ENCODE measurements at places on chromosomes 4 and X.

DNA sequence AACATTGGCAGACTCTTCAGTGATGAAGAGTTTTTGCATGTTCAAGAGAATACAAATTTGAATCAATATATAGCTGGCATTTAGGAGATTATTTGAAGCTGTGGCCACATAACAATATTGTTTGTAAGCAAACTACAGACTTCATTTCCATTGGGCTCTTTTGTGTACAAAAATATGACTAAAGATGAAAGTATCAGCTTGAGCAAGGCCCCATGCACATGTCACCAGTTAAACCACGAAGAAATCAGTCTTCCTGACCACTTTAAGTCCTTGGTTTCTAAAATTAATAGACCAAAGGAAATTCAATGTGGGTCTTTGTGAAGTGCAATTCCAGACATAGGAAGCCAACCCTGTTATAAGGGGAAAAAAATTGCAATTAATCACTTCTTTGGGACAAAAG is 1664.6 kb upstream of the ADGRL3 start:
- no peak for DNase-seq

- no peak for DNase-seq
Measured at GRCh38 chrX:49161632-49162031, 926 bp upstream of the MAGIX start.

- no peak for DNase-seq
Measured at GRCh38 chrX:117996918-117997480, 119.6 kb downstream of the KLHL13 start.

DNA sequence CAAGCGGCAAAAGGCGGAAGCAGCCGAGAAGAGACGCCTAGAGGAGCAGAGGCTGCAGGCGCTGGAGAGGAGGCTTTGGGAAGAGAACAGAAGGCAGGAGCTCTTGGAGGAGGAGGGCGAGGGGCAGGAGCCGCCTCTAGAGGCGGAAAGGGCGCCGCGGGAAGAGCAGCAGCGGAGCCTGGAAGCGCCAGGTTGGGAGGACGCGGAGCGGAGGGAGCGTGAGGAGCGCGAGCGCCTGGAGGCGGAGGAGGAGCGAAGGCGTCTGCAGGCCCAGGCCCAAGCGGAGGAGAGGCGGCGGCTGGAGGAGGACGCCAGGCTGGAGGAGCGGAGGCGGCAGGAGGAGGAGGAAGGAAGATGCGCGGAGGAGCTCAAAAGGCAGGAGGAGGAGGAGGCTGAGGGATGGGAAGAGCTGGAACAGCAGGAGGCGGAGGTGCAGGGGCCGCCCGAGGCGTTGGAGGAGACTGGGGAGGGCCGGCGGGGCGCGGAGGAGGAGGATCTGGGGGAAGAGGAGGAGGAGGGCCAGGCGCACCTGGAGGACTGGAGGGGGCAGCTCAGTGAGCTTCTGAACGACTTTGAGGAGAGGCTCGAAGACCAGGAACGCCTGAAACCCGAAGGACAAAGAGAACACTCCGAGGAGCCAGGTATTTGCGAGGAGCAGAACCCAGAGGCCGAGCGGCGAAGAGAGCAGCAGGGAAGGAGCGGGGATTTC is 72.9 kb downstream of the AASDH start:
- DNase-seq = no peak

DNA sequence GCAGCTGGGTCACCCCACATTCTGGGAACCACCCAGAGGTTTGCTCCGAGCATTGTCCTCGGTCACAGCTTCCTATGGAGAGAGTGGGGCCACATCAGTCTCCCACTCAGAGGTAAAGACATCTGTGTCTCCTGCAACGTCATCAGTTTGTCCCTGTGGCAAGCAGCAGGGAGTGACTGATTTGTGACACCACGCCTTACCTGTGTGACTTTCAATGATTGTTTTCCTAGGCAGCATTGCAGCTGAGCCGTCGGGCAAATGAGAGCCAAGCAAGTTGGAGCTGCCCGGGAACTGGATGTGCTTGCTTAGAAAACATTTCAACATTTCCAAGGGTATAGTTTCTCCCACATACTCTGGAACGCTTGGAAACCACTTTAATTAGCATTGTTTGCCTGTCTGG is 29.7 kb upstream of the HELT start:
- no peak for DNase-seq

DNA sequence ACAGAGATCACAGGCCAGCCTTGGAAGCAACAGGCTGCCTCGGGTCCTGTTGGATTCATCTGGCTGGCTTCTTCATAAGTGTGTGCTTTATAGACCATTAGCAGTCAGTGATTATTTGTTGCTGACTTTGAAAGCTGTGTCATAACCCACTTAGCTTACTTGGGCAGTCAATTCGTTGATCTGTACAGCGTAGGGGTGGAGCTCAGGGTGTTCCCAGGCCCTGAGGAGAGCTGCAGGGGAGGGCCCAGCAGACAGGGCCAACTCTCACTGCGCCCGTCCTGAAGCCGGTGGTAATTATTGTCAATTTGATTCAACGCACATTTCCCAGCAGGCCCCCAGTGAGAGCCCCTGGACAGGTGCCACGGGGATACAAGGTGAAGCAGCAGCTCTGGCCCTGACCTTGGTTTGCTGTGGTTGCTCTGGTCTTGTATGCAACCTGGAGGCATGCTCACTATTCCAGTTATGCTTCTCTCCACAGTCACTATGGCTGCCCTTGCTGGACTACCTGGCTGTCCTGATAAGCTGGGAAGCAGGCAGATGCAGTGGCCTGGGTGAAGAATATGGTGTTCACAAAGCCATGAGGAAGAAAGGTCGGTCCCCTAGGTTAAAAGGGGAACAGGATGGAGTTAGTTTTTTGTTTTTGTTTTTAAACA is 40.1 kb upstream of the HMGB3 start:
- no peak for DNase-seq

- DNase-seq = no peak
Measured at GRCh38 chr4:112513971-112514646, 1.9 kb downstream of the NEUROG2 start.

- no peak for DNase-seq
Measured at GRCh38 chr4:178595500-178596138, 1153.4 kb upstream of the AGA start.

GRCh38 chr4:6781561-6781960 is 966 bp upstream of the KIAA0232 start:
- no peak for DNase-seq

DNA sequence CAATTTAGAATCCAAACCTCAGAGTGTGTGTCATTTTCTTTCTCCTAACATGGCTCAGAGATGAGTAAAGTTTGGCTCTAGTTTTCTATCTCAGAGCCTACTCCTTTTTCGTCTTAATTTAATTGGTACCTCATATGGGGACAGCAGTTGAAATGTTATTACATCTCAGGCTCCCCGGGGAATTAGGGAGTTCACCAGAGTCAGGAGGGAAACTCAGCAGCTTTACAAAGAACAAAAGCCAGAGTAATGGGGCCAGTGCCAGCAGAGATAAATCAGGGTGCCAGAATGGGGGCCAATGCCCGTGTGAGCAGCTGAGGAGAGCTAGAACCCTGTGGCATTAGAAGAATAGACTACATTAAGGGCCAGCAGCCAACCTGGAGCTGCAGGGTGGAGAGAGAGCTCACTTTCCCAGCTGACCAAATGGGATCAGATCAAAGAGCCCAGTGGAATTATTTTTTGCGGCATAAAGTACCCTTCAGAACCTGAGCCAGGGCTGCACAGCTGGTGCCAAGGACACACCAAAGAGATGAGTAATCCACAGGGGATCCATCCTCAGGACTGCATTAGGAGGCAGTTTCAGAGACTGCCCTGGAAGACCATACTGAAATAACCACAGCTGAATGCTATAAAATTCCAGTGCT is 207.1 kb upstream of the DKK2 start:
- DNase-seq = no peak

GRCh38 chr4:74456849-74457395 is 12.0 kb downstream of the AREG start:
- DNase-seq = no peak

DNA sequence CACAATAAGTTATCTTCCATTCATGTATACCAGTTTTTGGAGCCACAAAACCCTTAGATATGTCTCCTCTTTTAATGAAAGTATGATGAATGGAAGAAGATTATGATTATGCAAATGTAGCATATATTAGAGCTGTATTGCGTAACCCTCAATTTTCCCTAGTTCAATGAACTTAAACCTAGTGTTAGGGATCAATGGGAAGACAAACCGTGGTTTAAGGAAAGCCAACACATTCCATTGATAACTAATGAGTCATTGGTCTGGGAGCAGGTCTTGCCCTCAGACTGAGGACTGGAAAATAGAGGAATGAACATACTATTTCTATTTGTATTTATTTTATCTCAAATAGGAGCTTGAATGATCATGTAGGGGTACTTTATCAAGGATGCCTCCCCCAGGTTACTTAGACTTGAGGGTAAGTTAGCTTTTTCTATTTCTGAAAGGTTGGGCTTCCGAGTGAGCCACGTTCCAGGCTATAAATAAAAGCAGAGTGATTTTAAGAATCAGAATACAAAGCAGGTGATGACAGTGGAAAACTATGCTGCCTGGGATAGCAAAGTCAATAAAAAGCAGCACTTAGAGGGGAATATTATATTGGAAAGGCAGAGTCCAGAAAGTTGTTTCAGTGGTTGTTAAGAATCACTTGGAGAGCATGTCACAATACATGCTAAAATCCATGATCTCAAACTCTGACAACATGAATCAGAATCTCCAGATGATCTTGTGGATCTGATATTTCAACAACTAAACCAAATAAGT is 356.0 kb downstream of the ADAM29 start:
- DNase-seq = no peak

- no peak for DNase-seq
Measured at GRCh38 chr4:81429607-81430006, 42.1 kb downstream of the RASGEF1B start.

DNA sequence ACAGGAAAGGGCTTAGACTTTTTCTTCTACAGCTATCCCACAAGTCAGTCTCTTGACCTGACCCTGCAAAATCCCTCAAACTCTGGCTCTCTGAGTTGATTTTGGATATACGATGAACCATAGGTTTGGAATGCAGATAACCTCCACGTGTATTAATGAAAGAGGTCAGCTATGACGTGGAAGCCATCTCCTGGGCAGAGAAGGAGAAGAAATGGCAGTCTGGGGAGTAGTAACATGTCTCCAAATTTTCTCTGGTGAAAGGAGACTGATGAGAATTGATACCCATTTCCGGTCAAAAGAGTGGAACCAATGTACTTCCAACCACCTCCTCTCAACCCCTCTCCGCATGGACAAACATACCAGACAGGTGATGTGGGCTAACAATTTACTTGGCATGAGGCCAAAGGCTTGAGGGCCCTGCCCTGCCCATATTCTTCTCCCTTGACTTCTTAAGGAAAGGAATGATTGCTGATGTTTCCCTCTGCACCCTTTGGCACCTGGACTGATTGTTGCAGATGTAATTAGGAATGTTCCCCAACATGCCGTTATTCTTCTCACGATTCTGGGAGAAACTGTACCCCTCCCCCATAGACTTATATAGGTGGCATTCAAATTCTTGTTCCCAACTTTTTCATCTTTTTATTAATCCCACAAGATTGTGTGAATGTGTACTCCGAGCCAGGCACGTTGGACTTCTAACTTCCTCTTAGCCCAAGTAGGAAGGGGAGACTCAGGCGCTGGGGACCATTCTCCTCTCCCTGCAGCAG is 580 bp upstream of the PLS3 start:
- DNase-seq = no peak

All from stimulated activated CD4-positive, alpha-beta T cell treated with anti-CD3 and anti-CD28 coated beads, Interleukin-15, amount 100 ng/mL, for 1 hour (primary cell).